ENCODE measurements at places on chromosomes 6 and 20.

GRCh38 chr6:57109880-57110279, 19.9 kb downstream of the ZNF451 start:
- no peak for DNase-seq

DNA sequence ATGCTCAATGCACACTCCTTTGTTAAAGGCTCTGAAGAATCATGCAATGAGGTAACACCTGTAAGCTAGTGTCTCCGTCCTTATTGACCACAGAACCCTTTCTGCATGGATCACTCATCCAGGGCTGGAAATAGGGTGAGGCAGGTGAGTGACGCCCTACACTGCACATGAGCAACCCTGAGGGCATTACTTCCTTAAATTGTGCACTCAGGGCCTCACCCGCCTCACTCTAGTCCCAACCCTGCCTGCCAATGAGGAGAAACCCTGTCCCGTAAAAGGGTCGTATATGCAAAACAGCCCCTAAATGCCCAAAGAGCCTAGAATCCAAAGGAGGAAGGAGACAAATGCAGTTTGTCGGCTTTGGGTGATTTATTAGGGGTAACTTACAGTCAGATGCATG, 33.6 kb upstream of the NOP56 start:
- no peak for DNase-seq

DNA sequence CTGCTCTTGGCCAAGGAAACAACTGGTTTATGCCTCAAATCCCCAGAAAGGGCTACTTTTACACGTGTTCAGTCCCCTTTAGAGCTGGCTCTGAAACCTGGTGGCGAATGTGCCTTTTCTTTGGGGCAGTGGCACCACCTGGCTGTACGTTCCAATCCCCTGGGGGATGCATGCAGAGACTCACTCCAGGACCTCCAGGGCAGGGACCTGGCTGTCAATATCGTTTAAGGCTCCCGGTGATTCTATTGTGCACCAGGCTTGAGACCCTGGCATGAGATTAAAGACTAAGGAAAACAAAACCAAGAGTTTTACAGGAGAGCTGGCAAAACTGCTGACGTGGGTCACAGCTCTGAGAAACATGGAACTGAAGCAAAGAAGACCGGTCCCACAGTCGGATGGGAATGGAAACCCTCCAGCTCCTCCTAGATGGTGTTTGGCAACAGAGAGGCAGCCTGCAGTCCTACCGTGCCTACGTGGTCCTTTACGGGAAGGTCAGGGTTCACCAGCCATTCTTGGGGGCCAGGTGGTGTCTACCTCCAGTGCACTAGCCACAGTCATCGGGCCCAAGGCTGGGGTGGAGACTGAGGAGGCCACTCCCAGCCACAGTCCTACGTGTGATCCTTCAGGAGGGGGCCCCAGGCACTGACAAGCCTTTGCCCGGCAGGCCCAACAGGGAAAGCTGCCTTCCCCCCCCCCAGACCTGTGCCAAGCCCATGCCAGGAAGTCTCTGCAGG, 203.3 kb upstream of the CST7 start:
- no peak for DNase-seq

- DNase-seq = no peak
Observed at GRCh38 chr6:42369568-42369967, 82.2 kb downstream of the TRERF1 start.

DNA sequence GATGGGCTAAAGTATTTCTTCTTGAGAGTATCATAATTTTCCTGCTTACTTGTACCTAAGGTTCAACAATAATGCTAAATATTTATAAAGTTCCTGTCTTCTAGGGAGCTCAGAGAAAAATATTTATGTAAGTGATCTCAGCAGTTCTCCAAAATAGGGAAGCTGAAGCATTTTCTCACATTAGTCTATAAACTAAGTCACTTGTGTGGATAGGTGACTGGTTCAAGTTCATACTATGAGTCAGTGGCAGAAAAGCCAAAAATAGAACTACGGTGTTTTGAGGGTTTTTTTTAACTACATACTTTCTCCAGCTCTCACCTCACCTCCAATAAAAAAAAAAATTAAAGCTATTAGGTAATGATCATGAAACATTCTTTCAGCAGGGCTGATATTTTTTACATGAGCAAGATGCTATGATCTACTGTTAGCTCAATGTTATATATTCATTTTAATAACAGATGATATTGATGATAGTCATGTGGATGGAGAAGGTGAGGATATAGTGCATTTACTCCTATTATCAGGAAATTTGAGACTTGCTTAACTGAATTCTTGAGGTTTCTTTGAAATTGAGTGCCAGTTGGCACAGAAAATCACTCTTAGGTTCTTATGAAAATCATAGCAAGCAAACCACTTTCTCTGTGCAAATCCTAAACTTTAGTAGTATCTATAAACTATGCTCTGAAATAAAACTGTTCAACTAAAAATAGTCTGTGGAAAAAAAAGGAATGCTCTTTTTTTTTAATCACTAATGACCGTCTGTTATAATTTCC, 4.1 kb upstream of the MOXD1 start:
- no peak for DNase-seq

GRCh38 chr20:47036091-47036870, 141.6 kb downstream of the EYA2 start:
- DNase-seq = no peak

- peak; percentile 82 for DNase-seq
Observed at GRCh38 chr6:63573076-63573898, 1.0 kb downstream of the LOC128125822 start.

- no peak for DNase-seq
Observed at GRCh38 chr6:33592595-33593413, 12.7 kb upstream of the BAK1 start.

DNA sequence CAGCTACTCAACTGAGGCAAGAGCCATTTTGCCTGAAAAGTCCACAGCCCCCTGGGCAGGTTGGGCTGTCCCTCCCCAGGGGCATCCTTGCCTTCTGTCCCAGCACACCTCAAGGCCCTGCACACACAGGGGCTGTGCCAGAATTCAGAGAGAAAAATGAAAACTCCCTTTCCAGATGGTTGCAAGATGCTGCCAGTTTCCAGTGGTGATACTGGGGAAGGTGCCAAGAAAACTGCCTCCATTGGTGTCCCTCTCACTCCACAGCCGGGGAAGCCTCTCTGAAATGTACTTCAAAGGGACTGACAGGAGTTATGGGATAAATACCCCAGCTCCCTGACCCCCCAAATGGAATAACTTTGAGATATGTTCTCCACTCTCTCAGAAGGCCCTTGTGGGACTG, 154.2 kb upstream of the MAFB start:
- DNase-seq = no peak

GRCh38 chr20:2817341-2817726, 1.2 kb downstream of the TMEM239 start:
- DNase-seq = no peak

GRCh38 chr6:6057442-6058053, 50.8 kb upstream of the NRN1 start:
- DNase-seq = no peak

Data from type B pancreatic cell (in vitro differentiated cells).